ENCODE measurements at places on chromosomes 5 and 9. TPM values are rescaled to one million over a fixed set of nuclear protein-coding genes. Genes with fewer than 3 reads are reported as not detected.

GRCh38 chr5:2960294-2960693 lies 208.8 kb upstream of the IRX2 start:
- no peak for DNase-seq

The SH3GLB2 gene
- polyA plus RNA-seq: 55.6 TPM

- DNase-seq: no peak
These were observed 4.0 kb upstream of the FOXB2 start for GRCh38 chr9:77015327-77016048.

GRCh38 chr5:44974813-44975212 lies 166.1 kb downstream of the MRPS30 start:
- DNase-seq: no peak
